ENCODE measurements at places on chromosomes 13 and 19.
A peak's percentile ranks its signal among the peaks of the same experiment; 100 is the strongest.

DNA sequence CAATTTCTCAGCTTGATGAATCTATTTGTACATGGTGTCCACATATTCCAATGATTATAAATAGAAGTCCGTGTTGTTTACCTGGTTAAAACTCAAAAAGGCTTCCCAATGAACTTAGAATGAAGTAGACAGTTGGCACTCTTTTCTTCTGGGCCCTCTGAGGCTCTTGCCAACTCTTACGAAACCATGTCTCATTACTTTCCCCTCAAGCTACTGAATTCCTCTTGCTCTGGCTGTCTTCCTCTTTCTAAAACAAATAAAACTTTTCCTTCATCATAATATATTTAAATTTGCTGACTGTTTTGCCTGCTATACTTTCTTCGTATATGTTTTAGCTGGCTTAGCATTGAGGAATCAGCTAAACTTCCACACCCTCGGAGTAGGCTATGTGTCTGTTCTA is 139.7 kb downstream of the SLITRK6 start:
- peak; percentile 6 for DNase-seq

- no peak for DNase-seq
Measured at GRCh38 chr19:58456111-58456510, 4.7 kb downstream of the ZNF324B start.

DNA sequence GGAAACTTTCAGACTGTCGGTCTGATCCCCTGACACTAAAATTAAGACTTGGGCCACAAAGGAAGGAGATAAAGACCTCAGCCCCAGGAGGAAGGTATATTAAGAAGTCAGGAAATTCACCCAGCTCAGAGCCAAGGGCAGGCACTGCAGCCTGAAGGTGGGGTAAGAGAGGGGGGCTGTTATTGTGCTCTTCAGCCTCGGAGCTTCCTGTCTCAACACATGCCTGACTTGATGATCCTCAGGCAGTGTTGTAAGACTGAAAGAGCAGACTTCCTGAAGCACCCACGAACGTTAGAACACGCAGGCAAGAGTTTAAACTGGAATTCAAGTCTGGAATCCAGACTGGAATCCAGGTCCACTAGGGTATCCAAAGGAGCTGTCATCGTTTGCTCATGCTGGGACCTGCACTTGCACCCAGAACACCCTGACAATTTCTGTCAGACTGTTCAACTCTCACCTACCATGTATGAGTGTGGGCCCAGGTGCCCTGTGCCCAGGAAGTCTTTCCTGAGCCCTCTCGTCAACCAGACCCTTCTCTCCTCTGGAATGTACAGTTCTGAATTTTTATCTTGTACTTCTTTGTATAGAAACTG is 10.7 kb upstream of the FLT1 start:
- no peak for DNase-seq

- DNase-seq: no peak
Measured at GRCh38 chr13:113535381-113535781, 44.9 kb upstream of the DCUN1D2 start.

DNA sequence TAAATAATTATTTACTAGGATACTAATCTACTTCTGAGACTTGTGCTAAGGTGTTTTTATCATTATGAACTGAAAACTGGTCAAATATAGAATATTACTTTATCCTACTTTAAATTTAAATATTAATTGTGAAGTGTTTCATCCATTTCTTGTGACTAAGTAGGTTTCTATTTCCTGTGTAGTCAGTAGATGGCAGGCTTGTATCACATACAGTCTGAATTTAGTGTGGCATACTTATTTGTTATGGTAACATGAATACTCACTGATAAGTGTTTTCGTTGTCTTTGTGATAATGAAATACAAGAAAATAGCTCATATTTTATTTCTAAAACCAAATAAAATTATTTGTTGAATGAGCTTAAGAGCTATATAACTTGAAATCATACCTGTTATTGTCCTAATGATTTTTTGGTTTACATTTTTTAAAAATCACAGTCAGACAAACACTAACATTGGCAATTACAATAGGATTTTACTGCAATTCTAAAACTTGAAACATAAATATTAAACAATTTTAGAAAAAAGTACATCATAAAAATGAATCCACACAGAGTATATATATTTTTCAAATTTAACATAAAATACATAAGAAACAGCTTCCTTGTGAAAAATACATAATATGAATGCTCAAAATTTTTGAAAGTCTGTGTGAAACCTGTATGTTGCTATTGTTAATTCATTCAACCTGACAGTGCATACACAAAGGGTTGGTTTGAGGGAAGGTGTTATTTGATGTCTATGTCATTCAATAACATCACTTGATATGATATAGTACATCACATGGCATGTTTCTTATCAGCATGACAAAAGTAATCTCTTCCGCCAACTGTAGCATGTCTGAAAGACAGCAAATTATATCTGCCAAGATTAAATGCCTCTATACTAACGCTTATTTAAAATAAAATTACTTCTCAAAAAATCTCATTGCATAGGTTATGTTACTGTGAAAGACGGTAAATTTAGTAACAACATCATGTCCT is 904.8 kb upstream of the PCDH20 start:
- peak; percentile 70 for DNase-seq

- DNase-seq: no peak
Measured at GRCh38 chr13:29117663-29118062, 297.5 kb downstream of the MTUS2 start.

DNA sequence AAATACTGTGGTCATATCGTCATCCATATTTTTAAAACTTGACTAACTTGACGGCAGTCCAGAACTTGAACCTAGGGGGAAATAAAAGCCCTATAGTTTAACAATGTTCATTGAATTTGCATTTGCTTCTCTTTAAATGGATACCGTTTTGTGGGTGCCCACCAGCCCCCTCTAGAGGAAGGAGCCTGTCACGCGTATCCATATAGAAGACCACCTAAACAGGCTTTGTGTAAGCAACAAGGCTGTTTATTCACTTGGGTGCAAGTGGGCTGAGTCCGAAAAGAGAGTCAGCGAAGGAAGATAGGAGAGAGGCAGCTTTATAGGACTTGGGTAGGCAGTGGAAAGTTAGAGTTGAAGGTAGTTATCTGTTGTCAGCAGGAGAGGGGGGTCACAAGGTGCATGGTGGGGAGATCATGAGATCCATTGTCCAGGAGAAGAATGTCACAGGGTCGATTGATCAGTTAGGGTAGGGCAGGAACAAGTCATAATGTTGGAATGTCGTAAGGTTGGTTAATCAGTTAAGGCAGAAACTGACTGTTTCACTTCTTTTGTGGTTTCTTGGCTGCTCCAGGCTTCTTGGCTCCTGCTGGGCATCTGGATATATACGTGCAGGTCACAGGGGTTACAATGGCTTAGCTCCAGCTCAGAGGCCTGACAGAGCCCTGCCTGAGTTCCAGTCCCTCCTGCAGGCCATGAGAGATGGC is 42.5 kb upstream of the ANKRD10 start:
- peak; percentile 60 for DNase-seq

GRCh38 chr13:85700906-85701305 is 98.3 kb downstream of the SLITRK6 start:
- peak; percentile 3 for DNase-seq

- DNase-seq: no peak
Measured at GRCh38 chr13:27922883-27923612, 3.2 kb downstream of the PDX1 start.
